Stimulated activated CD4-positive, alpha-beta T cell treated with anti-CD3 and anti-CD28 coated beads, Interleukin-15, amount 100 ng/mL, for 1 hour (primary cell): ENCODE measurements at places on chromosomes 3 and 15.

DNA sequence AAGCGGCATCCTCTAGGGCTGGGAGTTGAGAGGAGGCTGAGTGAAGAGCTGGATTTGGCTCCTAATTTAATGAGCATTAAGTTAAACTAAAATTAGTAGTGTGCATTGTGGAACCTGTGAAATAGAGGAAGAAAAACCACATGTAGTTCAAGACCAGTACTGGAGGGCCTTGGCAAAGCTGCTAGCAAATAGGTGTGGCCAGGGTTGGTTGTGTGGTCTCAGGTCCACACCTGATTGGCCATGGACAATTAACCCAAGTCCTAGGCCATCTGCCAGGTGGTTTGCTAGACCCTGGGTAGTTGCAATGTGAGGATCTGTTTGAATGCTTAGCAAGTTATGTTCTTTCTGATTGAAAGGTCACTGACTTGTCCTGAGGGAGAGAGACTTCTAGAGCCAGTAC, 275.5 kb downstream of the PDCD6IP start:
- DNase-seq, result no peak

DNA sequence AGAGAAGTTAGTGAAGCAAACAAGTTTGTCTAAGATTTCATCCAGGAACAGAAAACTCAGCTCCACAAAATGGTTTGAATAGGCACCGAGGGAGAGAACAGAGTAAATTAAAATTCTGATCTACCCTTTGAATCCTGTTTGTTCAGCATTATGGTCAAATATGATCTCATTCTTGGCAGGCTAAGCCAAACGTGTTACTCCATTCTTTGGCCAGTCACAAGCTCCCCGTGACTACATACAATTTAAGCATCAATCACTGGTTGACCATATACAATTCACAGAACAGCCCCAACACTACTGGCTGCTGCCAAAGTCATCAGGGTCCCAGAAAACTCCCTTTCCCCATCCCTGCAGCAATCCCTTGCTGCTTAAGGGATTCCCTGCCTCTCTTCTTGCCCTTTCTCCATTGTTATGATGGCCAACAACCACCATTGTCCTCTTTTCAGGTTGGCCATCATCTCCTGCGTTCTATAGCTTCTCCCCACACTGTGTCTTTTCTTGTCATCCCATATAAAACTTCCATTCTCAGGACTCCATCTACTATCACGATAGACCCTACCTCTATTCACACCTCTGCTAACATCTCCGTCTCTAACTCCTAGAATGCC, 46.3 kb downstream of the GOLIM4 start:
- no peak for DNase-seq

- no peak for DNase-seq
Measured at GRCh38 chr15:77014132-77015081, 19.5 kb downstream of the PSTPIP1 start.

- DNase-seq, result no peak
Measured at GRCh38 chr3:71708476-71709105, 16.6 kb downstream of the EIF4E3 start.

DNA sequence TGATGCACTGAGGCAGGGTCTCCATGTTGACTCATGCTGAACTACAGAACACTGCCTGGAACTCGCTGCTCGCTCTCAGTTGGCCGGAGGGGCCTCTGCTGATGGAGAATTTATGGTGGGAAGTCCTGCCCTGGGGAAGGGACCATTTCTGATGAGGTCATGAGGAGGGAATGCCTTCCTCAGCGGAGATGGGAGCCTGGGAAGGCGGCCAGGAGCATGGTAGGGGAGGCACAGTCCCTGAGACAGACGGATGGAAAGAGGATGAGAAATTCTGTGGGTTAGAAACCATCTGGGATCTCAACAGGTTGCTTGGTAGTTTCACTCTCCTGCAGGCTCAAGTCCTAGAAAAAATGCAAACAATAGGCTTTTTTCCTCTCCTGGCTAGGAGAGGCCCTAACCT, 56.8 kb upstream of the TPM1 start:
- no peak for DNase-seq
